Dorsolateral prefrontal cortex (tissue), 122 donors: ENCODE measurements at places on chromosomes 5 and 9.

- no peak for DNase-seq
Observed at GRCh38 chr9:75950998-75951397, 60.5 kb downstream of the PCSK5 start.

- no peak for DNase-seq
Observed at GRCh38 chr5:78568212-78568611, 80.4 kb downstream of the LHFPL2 start.

GRCh38 chr5:146890066-146890465 lies 11.5 kb upstream of the PPP2R2B start:
- no peak for DNase-seq

DNA sequence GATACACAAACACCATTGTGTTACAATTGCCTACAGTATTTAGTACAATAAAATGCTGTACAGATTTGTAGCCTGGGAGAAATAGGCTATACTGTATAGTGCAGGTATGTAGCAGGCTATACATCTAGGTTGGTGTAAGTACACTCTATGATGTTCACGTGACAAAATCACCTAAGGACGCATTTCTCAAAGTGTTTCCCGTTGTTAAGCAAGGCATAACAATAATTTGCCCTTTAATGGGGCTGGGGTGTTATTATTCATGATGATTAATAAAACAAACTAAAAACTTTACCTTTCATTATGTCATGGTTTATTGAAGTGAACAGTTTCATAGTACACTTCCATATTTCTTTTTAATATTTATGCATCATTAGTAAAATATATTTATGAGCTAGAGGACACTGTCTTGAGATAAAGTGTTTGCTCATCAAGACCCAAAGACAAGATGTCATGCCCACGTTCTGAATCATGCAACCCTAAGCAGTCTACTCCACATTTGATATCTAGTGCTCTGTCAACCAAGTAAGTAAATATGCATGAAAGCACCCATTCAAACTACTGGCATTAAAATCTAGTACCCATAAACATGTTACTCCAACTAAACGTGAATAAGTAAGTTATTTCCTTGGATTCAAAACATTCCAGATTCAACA lies 220.5 kb downstream of the NR2F1-AS1 start:
- DNase-seq, result no peak

GRCh38 chr9:110141227-110141793 lies 66.6 kb downstream of the C9orf152 start:
- no peak for DNase-seq

DNA sequence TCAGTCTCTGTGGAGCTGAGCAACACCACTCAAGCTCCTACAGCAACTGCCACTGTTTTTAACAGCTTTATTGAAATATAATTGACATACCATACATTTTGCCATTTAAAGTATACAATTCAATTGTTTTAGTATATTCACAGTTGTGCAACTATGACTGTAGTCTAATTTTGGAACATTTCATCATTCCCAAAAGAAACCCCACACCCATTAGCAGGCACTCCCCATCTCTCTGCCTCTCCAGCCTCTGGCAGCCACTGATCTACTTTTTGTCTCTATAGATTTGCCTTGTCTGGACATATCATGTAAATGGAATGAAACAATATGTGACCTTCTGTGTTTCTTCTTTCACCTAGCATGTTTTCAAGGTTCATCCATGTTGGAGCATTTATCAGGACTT lies 43.5 kb downstream of the RUSC2 start:
- DNase-seq, result no peak

- DNase-seq, result no peak
Observed at GRCh38 chr5:34687269-34688011, 31.3 kb downstream of the RAI14 start.
